ENCODE measurements at places on chromosomes 7 and 10. TPM values are rescaled to one million over a fixed set of nuclear protein-coding genes. Genes with fewer than 3 reads are reported as not detected.

Gene TMEM270
- polyA plus RNA-seq, result not detected

Gene RASA4B
- polyA plus RNA-seq, result 26.1 TPM

Gene MASTL
- 18.2 TPM for polyA plus RNA-seq

Gene TUBB8
- polyA plus RNA-seq, result 1.2 TPM

Gene ASB10
- 0.04 TPM for polyA plus RNA-seq

Gene ARHGEF35
- polyA plus RNA-seq, result 27.3 TPM

Gene RNF133
- polyA plus RNA-seq, result not detected

Gene OR2A42
- 2.7 TPM for polyA plus RNA-seq

Gene EBLN1
- polyA plus RNA-seq, result not detected

Gene MINDY4
- polyA plus RNA-seq, result 12.1 TPM

Gene GRB10
- 45.3 TPM for polyA plus RNA-seq

Gene ZNF488
- polyA plus RNA-seq, result 5.7 TPM

Gene ABCC2
- 13.8 TPM for polyA plus RNA-seq

Gene KLF14
- 0.46 TPM for polyA plus RNA-seq

Gene PSD
- polyA plus RNA-seq, result 10.2 TPM

Gene MRPS16
- polyA plus RNA-seq, result 82.6 TPM

Gene LOXL4
- polyA plus RNA-seq, result 2.8 TPM

Gene JCAD
- 25.5 TPM for polyA plus RNA-seq

Gene MRLN
- 0.94 TPM for polyA plus RNA-seq

Gene ACBD7
- 5.0 TPM for polyA plus RNA-seq

Gene POMZP3
- 23.2 TPM for polyA plus RNA-seq

Gene LRIT1
- polyA plus RNA-seq, result not detected

Gene TBX20
- not detected for polyA plus RNA-seq

Gene PRSS1
- not detected for polyA plus RNA-seq

Gene STARD3NL
- 67.1 TPM for polyA plus RNA-seq

Gene ADCYAP1R1
- polyA plus RNA-seq, result 1.4 TPM

Gene RAMP3
- 11.0 TPM for polyA plus RNA-seq
